ENCODE measurements at places on chromosomes 5 and 9.

DNA sequence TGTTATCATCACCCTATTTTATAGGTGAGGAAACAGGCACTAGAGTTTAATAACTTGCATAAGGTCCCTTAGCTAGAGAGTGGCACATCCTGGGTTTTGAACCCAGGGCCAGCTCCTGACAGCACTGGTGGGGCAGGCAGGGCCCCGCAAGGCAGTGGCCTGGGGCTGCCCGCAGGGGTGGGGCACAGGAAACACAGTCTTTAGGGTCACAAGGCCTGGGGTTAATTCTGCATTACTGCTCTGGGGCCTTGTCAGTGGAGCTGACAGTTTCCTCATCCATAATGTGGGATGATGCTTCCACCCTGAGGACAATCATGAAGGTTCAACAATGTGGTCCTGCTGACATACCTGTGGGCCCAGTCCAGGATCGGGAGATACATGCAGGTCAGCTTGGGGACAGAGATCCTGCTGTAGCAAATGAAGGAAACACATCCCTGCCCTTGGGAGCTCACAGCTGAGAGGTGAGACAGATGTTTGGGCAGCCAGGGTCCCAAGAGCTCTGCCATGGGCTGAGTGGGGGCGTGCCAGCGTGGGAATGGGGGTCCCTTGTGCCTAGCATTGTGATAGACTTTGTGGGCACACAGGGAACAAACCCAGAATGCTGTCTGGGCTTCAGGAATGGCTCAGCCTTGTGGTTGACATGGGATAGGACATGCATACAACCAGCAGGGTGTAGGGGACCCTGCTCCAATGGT, 14.7 kb downstream of the FGF18 start:
- no peak for DNase-seq

DNA sequence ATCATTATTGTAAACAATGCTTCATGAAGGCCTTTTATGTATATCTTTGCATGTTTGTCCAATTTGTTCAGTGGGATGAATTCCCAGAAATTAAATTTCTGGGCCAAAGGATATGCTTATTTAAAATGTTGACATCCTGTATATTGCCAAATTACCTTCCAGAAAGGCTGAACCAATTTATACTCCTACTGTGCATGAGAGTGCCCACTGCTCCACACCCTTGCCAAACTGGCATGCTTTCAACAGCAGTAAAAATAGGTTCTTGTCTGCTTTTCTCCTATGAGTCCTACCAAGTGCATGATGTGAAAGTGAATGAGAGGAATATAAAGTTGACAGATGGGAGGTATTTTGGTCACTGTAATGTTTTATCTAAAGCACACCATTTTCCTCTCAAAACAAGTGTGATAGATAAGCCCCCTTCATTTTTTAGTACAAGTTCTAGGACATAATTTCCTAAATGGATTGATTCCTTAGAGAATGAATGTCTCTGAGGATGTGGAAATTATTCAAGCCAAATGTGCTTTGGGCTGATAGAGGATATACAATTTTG, 70.5 kb upstream of the ERBIN start:
- DNase-seq, result peak; percentile 70

DNA sequence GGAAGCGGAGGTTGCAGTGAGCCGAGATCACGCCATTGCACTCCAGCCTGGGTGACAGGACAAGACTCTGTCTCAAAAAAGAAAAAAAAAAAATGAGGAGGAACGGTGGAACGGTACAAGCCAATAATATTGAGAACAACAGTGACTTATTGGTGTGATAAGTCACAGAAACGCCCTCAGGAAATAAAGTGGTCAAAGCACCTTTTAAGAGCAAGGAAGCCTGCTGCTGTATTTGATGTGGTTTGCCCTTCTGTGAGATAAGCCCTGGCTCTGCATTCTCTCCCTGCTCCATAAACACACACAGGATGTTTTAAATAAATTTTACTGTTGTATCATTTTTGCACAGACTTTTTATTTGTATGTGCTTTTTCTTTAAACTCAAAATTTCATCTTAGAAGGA, 269.9 kb upstream of the MSX2 start:
- DNase-seq, result peak; percentile 36

- peak; percentile 99 for DNase-seq
Observed at GRCh38 chr9:78031893-78032729, 500 bp upstream of the GNAQ start.

GRCh38 chr9:107942856-107943255, 453.3 kb upstream of the KLF4 start:
- no peak for DNase-seq

GRCh38 chr5:5638211-5638610, 215.7 kb downstream of the ICE1 start:
- DNase-seq, result no peak

DNA sequence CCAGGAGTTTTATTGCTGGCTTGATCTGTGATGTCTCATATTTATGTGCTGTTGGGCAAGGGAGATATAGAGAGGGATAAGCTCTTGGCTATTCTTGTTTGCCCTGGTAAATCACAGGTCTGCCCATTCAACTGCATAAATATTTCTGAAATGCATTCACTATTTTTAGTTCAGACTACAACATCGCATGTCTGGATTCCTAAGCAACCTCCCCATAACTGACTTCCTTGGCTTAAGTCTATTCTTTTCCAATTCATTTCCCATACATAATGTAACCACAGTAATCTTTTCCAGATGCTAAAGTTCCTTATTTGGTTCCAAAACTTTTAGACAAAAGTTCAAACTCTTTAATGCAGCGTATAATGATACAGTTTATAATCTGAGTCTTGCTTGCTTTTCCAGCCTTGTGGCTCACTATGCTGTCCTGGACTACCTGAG, 321.4 kb upstream of the ACTBL2 start:
- DNase-seq, result no peak

DNA sequence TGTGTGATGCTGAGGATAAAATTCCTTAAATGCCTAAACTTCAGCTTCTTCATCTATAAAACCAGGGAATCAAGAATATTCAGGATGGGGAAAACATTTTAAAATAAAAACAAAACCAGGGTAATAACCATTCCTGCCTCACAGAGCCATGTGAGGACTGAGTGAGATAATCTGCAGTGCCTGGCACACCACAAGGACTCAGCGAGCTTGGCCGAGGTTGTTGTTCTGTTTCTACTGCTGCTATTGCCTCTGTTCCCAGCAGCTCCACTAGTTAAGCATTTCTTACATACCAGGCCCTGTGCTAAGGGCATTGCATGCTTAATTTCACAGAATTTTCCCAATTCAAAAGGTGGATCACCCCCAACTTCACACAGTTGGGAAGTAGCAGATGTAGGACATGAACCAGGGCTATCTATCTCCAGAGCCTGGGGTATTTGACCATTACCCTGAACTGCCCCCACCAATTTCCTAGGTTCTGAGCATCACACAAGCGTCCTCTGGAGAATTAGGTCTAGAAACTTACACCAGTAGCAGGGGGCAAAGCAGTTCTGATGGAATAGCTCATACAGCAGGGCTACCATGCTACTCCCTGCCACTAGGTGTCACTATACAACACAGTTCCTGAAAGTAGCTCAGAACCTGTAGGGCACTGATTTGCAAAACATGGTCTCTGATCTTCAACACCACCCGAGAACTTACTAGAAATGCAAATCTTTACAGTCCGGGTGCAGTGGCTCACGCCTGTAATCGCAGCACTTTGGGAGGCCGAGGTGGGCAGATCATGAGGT, 74.3 kb downstream of the LRSAM1 start:
- DNase-seq, result peak; percentile 49

DNA sequence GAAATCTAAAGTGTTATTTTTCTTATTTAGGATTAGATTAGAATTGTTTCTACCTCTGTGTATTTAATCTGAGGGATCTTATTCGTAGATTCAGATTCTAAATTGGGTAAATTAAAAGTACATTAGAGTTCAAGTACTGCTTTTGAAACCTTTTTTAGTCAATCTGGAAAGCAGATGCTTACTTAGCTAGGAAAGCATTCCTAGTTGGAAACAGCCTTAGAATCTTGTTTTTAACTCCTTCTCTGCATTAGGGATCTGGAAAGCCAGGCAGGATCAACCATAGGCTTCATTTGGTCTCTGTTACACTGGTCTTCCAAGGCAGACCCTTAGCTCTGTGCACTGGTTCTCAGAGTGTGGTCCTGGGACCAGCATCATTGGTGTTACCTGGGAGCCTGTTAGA, 247.4 kb downstream of the NR3C1 start:
- DNase-seq, result no peak

- peak; percentile 92 for DNase-seq
Observed at GRCh38 chr9:117101008-117101407, 313.8 kb downstream of the ASTN2 start.

GRCh38 chr5:138542180-138542955, 668 bp downstream of the ETF1 start:
- DNase-seq, result no peak

- DNase-seq, result no peak
Observed at GRCh38 chr5:10192309-10192708, 57.4 kb downstream of the ATPSCKMT start.

DNA sequence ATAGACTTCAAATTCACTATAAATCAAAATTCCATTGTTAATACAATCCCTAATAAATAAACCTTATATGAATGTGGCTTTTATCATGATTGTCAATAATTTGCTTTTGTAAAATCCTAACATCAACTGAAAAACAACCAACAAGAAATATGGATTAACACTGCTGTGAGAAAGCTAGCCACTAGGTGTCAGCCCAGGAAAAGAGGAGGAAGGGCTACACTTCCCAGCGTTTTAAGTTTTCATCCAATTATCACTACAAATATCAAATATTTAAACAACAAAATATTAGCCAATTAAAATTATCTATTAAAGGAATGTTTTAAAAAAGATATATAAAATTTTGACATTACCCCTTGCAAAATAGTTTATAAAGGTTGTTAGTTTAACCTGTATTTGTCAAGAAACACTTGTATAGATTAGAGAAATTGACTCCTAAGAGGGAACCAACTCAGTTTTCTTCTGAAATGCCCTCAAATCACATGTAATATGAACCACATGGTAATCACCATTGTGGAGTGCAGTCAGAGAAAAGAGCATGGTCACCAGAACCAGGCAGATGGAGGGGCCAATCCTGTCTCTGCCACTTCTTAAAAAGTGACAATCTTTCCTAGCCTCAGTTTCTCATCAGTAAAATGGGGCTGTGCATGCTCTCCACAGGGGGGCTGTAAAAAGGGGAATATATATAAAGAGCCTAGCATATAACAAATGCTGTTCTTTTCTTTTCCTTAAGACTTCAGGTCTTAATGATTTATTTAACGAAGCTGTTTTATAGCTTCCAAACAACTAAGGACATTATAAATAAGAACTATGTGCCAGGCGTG, 188.2 kb downstream of the CRB2 start:
- peak; percentile 65 for DNase-seq

- peak; percentile 52 for DNase-seq
Observed at GRCh38 chr9:117644932-117645636, 59.1 kb upstream of the TLR4 start.

DNA sequence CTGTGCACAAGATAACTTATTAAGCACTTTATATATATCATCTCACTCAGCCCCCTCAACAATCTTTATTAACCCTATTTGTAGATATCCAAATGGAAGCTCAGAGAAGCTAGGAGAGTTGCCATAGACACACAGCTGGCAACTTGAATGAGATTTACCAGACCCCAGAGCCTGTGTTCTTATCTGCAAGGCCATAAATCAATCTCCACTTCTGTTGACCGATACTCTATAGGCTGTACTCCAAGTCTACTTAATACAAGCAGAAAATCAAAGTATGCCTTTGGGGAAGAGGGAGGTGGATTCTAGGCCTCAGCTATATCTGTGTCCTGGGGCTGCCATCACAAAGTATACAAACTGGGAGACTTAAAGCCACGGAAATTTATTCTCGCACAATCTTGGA, 6.0 kb upstream of the IL9 start:
- DNase-seq, result no peak

DNA sequence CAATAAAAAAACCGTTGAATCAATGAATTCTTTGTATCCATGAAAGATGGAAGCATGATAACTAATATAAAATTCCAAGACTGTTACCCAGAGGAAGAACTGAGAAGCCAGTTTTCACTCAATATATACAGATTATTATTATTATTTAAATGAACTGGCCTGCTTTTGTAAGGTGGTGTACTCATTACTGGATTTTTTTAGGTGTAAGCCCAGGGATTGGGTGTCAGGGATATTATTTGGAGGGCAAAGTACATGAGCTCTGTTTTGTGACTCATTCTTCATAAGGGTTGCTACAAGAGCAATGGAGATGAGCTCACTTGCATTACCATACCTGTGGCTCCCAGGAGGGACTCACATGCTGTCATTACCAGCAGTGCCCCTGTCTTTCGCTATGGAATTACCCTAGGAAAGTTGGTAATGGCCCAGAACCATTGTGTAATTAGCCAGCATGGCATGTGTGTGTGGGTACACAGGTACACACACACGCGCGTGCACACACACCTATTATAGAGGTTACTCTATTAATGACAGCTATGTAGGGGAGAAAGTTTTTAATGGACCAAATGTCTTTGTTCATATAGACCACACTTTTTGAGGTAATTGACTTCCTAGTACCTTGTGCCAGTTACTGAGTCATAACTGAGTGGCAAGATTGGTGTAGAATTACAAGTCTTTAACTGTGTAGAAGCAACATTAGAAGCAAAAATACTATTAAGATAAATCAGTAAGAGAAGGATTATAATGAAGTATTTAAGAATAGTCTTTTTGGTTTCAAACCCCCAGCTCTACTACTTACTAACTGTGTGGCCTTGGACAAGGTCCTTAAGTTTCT, 143.4 kb downstream of the GDNF start:
- peak; percentile 99 for DNase-seq

- no peak for DNase-seq
Observed at GRCh38 chr5:71492817-71493615, 37.6 kb downstream of the BDP1 start.

DNA sequence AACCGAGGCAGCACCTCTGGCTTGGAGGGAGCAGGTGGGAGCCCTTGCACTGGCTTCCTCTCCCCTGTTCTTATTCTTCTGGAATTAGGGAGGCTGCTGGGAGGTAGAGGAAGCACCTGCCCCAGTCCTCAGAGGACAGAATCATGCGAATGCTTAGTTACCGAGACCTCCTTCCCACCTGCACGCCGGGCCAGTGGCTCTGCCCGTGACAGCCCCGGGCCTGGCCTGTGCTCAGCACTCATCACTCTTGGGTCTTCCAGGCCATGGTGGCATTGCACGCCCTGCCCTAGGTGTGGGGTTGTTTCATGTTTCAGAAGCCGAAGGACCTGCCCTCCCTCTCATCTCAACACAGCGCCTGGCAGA, 45.3 kb upstream of the NKD2 start:
- no peak for DNase-seq

GRCh38 chr9:120350596-120350995, 229.4 kb downstream of the CDK5RAP2 start:
- no peak for DNase-seq

DNA sequence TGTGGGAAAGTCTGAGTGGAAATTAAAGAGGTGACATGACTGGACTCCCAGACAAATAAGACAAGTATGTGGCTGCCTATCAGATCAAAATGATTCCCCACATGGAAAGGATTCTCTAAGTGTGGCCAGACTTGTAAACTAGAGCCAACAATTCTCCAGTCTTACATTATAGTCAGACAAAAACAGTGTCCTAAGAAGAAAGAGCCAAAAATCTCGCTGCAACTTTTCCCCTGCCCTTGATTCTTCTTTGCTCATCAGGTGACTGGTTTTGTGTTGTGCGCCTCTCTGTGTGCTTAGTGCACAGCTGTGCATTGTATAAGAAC, 164.2 kb upstream of the TARS1 start:
- no peak for DNase-seq
